ENCODE measurements at places on chromosomes 2 and 18.

DNA sequence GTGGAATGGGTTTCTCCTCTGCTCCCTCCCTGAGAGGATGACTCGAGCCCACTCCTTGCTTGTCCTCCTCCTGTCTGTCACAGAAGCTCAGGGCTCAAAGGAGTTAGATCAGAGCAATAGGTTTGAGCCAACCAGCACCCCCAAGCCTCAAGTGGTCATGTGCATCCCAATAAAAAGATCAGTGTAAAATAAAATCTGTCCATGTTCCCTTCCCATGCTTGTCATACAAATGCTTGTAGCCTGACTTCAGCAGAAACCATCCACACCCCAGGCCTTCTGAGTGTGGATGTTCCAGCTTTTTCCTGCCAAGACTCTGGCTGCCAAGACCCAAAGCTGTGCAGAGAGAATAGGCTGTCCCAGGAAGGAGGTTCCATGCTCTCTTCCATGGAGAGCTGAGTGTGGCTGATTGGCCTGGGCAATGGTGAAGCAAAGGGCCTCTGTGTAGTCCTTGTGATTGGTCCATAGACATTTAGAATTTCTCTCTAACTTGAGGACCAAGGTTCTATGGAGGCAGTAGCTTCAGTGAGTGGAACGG is 67.4 kb downstream of the GYPC start:
- no peak for DNase-seq

GRCh38 chr2:40255103-40255502 is 196.8 kb downstream of the SLC8A1 start:
- no peak for DNase-seq

- DNase-seq: peak; percentile 72
Measured at GRCh38 chr18:2337552-2338141, 233.7 kb downstream of the METTL4 start.

- no peak for DNase-seq
Measured at GRCh38 chr2:148981324-148981723, 57.2 kb upstream of the LYPD6B start.

- no peak for DNase-seq
Measured at GRCh38 chr2:165274698-165275097, 35.5 kb downstream of the SCN2A start.

GRCh38 chr2:161379740-161380139 is 36.4 kb upstream of the TBR1 start:
- no peak for DNase-seq

DNA sequence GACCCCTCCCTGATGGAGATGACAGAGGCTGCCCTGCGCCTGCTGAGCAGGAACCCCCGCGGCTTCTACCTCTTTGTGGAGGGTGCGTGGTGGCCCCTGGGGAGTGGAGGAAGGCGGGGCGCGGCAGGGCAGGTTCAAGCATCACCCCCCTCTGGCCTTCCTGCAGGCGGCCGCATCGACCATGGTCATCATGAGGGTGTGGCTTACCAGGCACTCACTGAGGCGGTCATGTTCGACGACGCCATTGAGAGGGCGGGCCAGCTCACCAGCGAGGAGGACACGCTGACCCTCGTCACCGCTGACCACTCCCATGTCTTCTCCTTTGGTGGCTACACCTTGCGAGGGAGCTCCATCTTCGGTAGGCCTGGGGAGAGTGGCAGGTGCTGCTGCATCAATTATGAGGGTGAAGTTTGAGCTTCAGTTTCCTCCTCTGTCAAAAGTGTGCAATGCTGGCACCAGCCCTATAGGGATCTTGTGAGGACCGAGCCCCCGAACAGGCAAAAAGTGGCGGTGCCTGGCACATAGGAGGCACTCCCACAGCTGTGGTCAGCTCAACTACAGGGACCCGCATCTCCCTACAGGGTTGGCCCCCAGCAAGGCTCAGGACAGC is 2.2 kb downstream of the ALPI start:
- no peak for DNase-seq

DNA sequence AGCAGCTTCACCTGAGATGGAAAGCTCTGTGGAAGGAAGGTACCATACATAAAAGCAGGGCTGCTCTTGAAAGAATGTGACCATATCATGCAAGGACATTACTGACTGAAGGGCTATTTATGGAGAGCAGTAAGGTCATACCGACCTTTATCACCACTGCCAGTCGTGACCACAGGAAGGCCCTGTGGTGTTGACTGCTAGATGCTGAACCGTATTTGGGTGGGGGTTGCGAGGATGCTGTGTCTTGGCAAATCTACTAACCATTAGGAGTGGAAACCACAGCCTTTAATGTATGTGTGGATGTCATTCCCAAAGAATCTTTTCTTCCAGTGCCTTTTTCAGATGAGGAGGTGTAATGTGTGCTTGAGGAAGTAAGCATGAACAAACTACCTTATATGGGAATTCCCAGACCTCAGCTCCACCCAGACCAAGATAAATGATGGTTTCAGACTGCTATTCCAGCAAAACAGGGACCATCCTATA is 60.8 kb downstream of the LIMS1 start:
- no peak for DNase-seq

DNA sequence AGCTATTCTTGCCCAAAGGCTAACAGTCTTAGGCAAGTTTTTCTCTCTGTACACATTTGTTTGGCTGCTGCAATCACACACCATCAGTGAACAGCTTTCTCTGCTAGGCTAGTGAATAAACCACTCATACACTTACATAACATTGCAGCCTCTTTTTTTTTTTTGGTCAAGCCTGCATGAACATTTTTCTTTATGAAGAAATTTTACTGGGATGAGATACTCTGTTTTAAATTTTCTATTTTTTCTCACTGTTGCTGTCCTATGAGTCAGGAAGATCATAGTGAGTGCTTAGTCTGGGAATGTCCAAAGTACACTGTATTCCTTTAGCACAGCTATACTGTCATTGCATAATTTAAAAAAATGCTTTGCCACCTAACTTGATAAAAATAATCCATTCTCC is 58.5 kb downstream of the ROCK1 start:
- no peak for DNase-seq

- peak; percentile 73 for DNase-seq
Measured at GRCh38 chr2:15965564-15966019, 25.2 kb downstream of the MYCN start.

GRCh38 chr2:63790906-63791305 is 50.8 kb upstream of the UGP2 start:
- DNase-seq: no peak

- no peak for DNase-seq
Measured at GRCh38 chr18:69401972-69402532, 1.4 kb downstream of the DOK6 start.

- DNase-seq: no peak
Measured at GRCh38 chr18:59196161-59196725, 23.7 kb upstream of the GRP start.

- DNase-seq: no peak
Measured at GRCh38 chr2:65165558-65165957, 35.7 kb upstream of the RAB1A start.

- no peak for DNase-seq
Measured at GRCh38 chr2:219572237-219573001, at the start of gene INHA. TSS of gene INHA (plus strand) at chr2:219572310. CDS start at chr2:219572375, 65 bp downstream.

GRCh38 chr2:130966149-130966774 is 127.0 kb downstream of the FAM168B start:
- no peak for DNase-seq

DNA sequence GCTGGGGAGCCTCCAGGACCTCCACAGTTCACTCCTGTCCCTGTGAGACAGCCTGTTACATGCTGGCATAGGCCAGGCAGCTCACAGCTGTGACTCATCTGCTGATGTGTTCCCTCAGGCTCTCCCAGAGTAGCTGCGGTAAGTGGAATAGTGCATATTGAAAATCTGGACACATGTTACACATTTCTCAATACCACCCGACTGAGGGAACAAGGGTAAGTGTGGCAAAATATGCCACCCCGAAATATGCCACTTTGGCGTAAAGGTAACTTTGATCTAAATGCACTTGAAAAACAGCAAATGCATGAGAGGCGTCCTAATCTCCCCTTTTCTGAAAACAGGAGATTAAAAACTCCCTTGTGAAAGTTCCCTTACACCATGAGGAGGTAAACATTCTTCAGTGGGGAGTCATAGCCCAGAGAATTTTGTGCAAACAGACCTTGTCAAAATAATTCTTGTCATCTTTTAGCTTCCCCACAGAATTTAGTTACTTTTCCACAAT is 557.9 kb downstream of the CCDC85A start:
- no peak for DNase-seq

DNA sequence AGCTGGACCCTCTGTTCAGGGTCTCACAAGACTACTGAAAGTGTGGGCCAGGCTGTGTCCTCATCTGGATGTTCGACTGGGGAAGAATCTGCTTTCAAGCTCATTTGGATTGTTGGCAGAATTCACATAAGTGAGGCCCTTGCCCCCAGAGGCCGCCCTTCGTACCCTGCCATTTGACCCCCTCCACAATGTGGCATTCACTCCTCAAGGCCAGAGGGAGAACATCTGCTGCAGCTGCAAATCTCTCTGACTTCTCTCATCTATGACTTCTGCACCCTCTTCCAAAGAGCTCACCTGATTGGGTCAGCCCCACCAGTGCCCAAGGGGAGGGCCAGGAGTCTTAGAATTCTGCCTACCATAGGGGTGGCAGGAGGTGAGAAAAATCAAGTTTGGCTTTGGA is 3.9 kb upstream of the CNDP2 start:
- no peak for DNase-seq

DNA sequence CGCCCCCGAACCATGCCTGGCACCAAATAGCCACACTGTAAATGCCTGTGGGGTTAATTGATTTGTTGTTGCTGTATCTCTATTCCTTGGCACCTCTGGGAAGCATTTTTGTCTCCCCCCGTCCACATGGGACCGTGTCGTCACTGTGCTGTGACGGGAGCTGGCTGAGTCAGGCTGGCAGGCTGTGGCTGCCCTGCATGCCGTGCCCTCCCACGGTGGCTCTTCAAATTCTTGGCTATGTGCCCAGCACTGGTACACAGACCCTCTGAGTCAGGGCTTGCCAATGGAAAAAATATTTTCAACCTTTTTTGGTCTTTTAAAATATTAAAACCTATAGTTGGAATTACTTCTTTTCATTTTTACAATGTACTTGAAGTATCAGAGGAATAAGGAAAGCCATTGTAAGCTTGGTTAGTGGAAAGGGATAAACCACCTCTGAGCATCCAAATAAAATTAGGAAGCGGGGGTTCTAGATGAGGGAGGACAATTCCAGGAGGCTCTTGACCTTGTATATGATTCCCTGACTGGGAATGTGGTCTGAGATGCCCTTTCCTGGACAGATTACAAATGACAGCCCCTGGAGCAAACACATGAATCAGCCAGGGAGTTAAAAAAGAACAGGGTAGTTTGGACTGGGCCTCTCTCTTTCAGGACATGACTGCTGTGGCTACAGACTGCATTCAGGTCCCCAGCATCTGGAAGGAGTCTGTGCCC is 59.4 kb downstream of the DGKD start:
- DNase-seq: peak; percentile 77

DNA sequence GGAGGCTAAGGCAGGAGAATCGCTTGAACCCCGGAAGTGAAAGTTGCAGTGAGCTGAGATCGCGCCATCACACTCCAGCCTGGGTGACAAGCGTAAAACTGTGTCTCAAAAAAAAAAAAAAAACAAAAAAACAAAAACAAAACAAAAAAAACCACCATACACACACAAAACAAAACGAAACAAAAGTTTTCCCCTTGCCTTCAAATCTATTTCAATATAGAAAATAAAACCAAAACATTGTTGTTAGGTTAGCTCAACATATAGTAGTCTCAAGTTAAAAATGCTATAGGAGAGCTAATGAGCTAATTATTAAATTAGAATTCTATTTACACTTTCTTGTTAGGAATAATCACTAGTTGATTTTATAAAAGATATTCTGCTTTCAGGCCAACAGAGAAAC is 43.3 kb downstream of the FBXO11 start:
- no peak for DNase-seq

DNA sequence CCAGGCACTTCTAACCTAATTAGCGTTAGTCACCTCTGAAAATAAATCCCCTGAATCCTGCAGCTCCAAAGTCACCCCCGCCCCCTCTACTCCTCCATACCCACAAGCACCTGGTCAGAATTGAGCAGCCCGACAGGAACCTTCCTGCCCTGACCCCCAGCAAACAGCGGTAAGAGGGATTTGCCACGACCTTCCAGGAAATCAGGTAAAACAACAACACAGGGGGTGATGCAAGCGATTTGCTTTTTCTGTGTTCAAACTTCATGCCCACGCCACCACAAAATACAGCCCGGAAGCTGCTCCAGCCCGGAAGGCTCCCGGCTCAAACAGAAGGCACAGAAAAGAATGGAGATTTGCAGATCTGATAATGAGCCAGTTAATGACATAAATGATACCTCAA is 367.1 kb downstream of the GPD2 start:
- no peak for DNase-seq

DNA sequence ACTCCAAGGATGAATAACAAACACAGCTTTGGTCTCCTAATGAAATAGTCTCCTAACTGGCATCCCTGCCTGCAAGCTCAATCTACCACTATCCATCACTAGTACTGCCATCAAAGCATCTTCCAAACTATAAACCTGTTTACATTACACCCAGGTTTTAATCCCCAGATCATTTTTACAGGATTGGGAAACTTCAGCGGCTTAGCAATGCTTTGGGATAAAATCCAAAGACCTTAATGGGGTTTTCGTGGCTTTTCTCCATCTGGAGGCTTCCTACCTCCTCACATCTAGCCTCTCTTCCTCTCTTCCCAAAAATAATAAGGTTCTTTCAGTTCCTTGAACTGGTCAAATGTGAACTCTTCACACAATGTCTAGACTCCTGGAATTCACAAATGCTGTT is 92.2 kb upstream of the SETBP1 start:
- DNase-seq: no peak

DNA sequence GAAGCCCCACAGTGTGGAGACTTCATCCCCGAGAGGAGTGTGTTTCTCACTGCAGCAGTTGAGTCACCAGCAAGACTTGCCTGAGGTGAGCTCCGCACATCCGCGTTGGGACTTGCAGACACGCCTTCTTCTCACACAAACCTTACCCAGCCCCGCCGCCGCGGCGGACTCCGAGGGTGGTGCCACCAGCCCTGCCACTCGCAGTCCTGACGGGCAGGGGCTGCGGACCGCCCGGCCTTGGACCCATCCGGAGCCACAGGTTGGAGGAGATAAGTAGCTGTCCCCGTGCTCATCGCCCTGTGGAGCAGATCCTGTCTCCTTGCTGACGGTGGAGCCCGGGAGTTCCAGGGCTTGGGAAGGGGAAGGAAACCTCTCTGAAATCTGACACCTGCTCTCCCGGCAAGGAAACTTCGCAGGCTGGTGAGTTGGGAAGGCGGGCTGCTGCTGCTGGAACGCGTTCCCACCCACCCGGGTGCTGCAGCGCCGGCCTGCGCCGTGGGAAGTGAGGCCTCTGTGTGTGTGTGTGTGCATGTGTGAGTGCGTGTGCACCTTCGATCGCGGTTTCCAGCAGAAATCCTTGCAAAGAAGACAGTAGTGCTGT is at the start of gene RAB27B:
Gene RAB27B, plus strand, starts transcription at position 197 of the 601 bp plus-strand sequence. CDS start 49,109 bp downstream, outside the sequence.
- DNase-seq: peak; percentile 73

GRCh38 chr2:36058076-36058475 is 297.5 kb upstream of the CRIM1 start:
- no peak for DNase-seq

GRCh38 chr2:216392945-216393840 is 19.1 kb upstream of the SMARCAL1 start:
- DNase-seq: no peak

- DNase-seq: no peak
Measured at GRCh38 chr2:171281110-171281509, 120.4 kb upstream of the TLK1 start.

- DNase-seq: no peak
Measured at GRCh38 chr2:8133913-8134472, 547.9 kb upstream of the ID2 start.
